Large intestine (tissue), 12 donors: ENCODE measurements at places on chromosomes 5 and 9. TPM values are rescaled to one million over a fixed set of nuclear protein-coding genes. Genes with fewer than 3 reads are reported as not detected.

Gene UGT3A1
- polyA plus RNA-seq: 142 TPM

Gene OTP
- not detected for polyA plus RNA-seq

Gene RALGPS1
- 58.8 TPM for polyA plus RNA-seq

Gene ELAVL2
- polyA plus RNA-seq: 1.2 TPM

Gene RNF183
- polyA plus RNA-seq: 0.91 TPM

Gene NMUR2
- polyA plus RNA-seq: 0.75 TPM

Gene MYORG
- 60.9 TPM for polyA plus RNA-seq

Gene DMRT3
- not detected for polyA plus RNA-seq

Gene SLCO6A1
- 0.13 TPM for polyA plus RNA-seq

Gene CDH9
- polyA plus RNA-seq: 0.91 TPM

Gene CCNI2
- polyA plus RNA-seq: 10.1 TPM

Gene PDE4D
- 13.5 TPM for polyA plus RNA-seq

Gene TAF11L4
- polyA plus RNA-seq: not detected

Gene FSD1L
- 14.4 TPM for polyA plus RNA-seq

Gene MRPS30
- polyA plus RNA-seq: 46.2 TPM

Gene MLANA
- polyA plus RNA-seq: 0.54 TPM

Gene HSPB3
- 0.61 TPM for polyA plus RNA-seq
